Hematopoietic multipotent progenitor cell treated with erythropoietin and hydrocortisone succinate and interleukin-3 and kit ligand, for 6 days (in vitro differentiated cells): ENCODE measurements at places on chromosomes 5 and 9.
A peak's percentile ranks its signal among the peaks of the same experiment; 100 is the strongest.

GRCh38 chr5:91178461-91178860 lies 204.7 kb downstream of the ARRDC3 start:
- DNase-seq, result no peak

DNA sequence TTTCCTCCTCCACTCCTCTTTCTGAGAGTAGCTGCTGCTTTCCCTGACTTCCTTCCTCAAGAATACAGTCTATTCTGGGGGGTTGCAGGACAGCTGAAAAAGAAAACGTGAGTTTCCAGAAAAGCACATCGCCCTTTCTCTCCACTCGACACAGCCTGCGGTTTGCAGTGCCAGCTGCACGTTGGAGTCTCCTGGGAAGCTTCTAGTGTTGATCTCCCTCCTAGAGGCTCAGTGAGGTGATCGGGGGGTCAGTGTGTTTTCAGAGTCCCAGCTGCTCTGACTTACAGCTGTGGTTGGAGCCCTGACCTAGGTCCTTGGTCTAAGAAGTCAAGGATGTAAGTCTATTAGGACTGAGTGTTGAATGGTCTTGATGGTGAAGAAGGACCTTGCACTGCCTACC lies 25.0 kb upstream of the SUSD3 start:
- no peak for DNase-seq

DNA sequence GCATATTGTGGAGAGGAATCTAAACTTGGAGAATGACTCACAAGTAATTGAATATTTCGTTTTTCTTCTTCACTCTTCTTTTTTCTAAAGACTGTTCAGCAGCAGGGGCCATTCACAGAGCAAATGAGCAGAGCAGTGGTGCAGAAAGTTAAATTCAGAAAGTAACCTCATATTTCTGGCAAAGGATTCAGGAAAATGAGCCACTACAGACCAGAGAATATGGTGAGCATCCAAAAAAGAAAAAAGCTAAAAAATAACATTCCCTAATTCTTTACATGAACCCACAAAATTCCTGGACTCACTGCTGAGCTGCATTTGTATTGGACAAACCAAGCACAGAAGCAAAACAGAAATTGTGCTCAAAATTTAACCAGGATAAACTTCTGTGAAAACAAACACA lies 1486.8 kb upstream of the C9orf72 start:
- DNase-seq, result no peak

DNA sequence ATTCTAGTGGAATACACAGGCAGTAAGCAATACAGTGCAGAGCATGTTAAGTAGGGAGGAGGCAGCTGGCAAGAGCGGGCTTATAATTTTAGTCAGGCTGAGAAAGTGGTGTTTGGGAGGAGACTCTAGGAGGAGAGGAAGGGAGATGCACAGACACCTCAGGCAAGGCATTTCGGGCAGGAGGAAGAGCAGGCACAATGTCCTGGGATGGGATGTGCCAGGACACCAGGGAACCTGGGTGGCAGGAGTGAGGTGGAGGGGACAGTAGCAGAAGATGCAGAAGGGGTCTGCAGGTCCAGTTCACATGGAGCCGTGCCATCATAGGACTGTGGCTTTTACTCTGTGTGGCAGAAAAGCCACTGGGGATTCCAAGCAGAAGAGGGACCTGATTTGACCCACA lies 143.7 kb upstream of the FSTL4 start:
- no peak for DNase-seq

DNA sequence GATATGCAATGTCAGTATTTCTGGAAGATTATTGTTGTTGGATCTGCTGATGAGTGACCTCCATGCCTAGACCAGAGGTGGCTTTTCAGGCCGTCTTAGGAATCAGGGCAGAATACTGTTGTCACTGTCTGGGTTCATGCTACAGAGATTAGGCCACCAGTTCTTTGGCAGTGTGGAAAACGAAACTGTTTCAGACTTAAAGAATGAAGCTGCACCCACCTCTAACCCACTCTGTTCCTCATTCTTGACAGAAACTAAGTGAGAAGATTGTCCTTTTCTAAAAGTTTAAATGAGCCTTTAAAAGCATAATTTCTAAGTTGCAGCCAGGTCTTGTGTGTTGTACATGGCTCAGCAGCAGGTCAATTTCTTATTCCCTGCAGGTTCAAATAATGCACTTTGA lies 444.3 kb downstream of the ENC1 start:
- DNase-seq, result no peak

- DNase-seq, result no peak
Observed at GRCh38 chr9:127058645-127059021, 63.8 kb downstream of the ANGPTL2 start.

DNA sequence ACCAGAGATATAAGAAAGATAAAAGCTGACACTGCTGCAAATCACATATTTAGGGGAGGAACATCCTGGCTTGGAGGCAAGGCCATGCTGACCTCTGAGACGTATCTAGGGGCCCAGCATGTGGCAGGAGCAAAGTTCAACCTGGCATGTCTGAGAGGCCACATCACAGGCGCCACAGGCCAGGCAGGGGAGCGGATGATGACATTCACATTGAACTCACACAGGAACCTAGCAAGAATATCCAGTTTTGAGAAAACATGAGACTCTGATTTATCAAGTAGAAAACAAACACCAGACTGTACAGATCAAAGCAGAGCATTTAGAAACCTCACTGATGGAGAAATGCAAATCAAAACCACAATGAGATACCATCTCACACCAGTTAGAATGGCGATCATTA lies 64.2 kb upstream of the STK32A start:
- DNase-seq, result no peak

- DNase-seq, result no peak
Observed at GRCh38 chr9:116094846-116095245, 58.7 kb upstream of the PAPPA start.

DNA sequence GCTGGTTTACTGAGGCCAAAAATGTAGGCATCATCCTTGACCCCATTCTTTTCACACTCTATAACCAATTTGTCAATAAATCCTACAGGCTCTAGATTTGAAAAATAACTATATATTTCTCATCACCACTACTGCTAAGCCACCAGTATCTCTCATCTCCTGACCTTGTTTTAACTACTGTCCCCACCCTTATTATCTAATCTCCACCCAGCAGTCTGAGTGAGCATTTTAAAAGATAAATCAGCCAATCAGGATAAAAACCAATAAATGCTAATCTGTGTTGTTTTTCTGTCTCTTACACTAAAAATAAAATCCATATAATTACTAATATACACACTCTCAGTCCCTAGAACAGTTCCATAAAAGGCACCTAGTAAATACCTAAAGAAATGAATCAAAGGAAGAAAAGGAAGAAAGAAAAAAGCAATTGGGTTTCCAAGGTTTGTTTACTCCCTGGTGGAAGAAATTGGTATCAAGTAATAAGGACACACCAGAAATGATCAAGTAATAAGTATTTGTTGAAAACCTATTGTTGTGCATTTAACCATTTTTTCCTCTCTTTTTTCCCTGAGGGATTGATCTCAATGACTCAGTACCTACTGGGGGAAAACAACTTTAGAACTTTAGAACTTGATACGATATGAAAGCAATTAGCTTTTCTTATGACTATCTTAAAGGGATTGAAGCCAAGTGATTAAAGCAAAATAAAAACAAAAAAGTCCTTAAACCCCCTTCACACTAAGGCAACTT lies 19.3 kb downstream of the MRPS27 start:
- peak; percentile 45 for DNase-seq

GRCh38 chr9:137789295-137789895 lies 88.2 kb upstream of the CACNA1B start:
- no peak for DNase-seq

- DNase-seq, result peak; percentile 49
Observed at GRCh38 chr9:93467062-93467416, 13.7 kb upstream of the FAM120AOS start.

- no peak for DNase-seq
Observed at GRCh38 chr5:98470747-98471146, 302.7 kb upstream of the RGMB start.

DNA sequence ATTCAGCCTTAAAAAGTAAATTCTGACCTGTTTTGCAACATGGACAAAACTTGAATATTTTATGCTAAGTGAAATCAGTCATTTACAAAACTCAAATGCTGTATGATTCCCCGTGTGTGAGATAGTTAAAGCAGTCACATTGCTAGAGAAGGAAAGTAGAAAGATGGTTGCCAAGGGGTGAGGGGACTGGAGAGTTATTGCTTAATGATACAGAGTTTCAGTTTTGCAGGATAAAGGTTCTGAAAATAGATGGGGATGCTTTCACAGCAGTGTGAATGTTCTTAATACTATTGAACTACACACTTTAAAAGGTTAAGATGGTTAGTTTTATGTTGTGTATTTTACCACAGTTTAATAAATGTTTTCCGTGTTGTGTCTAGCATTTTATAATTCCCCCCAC lies 51.2 kb downstream of the SGCD start:
- no peak for DNase-seq

- peak; percentile 64 for DNase-seq
Observed at GRCh38 chr9:95091601-95092261, 225.8 kb downstream of the FANCC start.

DNA sequence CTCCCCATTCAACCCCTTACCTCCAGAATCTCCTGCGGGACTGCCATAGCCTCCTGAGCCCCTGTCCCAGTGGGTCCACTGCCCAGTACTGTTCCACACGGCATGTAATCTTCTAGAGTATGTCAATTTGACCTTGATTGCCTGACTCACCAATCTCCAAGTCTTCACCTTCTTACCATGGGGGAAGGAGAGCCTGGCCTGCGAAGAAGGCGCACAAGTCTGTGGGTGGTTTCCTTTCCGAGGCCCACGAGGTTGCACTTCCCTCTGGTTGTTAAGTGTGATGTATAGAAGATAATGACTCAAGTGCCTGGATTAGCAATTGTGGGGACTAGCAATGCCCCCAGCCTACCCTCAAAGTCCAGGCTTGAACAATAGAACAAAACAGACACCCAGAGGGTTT lies 8.1 kb upstream of the TENT4A start:
- peak; percentile 3 for DNase-seq

DNA sequence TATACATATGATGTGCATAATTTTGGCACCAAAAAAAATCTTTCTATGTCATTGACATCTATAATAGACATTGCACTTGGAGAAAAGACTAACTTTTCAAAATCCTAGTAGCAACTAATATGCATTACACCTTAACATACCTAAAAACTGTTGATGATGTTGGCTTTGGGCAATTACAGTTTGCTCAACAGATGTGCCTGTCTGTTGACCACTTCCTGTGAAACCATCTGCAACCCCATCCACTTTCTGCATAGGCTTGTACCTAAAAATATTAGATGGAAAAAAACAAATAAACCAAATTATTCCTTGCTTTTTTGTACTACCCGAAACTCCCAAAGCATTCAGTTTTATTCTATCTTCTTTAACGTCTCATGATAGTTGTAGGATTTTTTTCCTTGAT lies 248.6 kb downstream of the RFX3 start:
- DNase-seq, result peak; percentile 12

DNA sequence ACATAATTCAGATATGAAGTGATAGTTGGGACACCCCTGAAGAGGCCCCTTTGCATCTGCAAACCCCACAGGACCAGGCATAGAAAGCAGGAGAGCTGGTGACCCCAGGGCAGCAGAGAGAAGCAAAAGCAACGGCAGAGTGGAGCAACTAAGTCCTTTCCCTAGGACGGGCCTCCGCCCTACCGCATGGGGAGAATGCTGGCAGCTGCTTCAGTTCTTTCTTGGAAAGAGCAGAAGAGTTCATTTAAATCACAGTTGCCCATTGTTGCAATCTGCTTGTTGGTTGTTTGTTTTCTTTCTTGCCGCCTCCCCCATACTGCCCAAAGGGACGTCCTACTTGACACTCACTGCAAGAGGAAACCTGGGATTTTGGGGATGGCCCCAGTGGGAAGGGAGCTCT lies 126.2 kb downstream of the ADAMTS16 start:
- no peak for DNase-seq

DNA sequence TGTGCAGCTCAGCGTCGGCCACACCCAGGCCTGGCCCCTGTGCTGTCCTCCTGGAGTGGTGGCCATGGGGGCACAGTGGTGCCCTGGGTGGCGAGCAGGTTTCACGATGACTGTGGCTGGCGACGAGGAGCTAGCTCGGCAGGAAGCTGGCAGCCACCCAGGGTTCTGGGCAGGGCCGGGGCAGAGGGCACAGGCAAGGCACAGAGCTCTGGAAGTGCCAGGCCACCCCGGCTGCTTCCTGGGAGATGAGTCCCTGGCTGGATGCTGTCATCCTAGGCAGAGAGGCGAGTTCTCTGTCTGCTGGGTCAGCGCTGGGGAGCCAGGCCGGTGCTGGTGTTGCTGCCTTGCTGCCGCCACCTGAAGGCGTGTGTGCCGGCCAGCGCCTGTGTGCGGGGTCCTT lies 51.7 kb downstream of the RXRA start:
- DNase-seq, result no peak

DNA sequence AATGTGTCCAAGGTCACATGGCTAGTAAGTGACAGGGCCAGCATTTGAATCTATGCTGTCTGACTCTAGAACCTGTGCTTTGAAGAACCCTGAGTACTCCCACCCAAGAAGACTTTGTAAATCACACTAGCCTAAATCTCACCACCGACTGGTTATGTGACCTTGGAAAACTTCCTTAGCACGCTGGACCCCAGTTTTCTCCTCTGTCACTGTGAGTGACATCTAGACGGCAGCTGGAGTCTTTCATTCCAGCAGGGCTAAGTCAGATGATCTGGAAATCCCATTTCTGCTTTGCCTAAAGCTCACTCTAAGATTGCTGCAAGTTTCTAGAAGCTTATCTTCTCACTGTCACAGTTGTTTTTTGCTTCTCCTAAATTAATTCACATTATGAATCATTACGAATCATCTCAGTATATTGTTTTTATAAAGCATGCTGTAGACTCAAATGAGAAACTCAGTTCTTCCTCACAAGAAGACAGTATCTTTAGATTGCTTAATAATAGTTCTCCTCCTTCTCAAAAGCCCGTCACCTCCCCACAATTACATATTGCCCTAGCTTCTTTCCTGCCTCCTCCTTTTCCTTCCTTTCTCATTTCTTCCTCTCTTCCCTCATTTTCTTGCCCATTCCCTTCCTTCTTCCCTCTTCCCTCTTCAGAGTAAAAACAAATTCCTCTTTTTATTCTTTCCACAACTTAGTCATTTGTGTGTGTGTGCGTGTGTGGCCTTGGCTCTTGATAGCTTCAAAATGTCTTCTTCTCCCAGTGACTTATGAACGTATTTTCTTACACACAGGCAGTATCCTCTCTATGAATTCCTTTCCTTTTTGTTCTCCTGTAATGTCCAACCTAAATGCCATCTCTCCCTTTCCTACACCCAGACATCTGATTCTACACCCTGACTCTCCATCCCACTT lies 16.8 kb downstream of the ALDOB start:
- DNase-seq, result no peak

DNA sequence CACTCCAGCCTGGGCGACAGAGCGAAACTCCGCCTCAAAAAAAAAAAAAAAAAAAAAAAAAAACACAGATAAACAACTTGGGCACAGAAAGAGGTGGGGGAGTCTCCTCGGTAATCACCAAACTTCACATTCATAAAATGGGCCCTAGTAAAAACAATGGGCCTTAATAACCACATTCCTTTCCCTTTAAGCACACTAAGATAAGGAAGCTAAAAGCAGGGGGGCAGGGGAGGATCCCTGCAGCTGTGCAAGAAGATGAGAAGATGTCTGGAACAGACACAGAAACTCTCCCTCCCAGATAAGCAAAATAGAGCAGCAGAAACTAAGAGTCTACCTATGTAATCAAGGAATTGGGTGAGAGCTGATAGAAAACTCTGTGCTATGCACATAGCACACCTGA lies 111.2 kb upstream of the FAM174A start:
- peak; percentile 66 for DNase-seq

GRCh38 chr9:113564498-113565237 lies 101.1 kb downstream of the RGS3 start:
- no peak for DNase-seq
